Activated naive CD8-positive, alpha-beta T cell treated with anti-CD3 and anti-CD28 coated beads for 36 hours (primary cell): ENCODE measurements at places on chromosomes 1 and 21. TPM values are rescaled to one million over a fixed set of nuclear protein-coding genes. Genes with fewer than 3 reads are reported as not detected.

- no peak for DNase-seq
- H3K4me3 ChIP-seq, result no peak overlapping the region
- H3K27me3 ChIP-seq, result peaks cover 7% of the 10 kb centered on the region
These were observed 73.3 kb upstream of the KLHDC7A start for GRCh38 chr1:18407166-18408045.

NGF gene
- total RNA-seq, result not detected

DNA sequence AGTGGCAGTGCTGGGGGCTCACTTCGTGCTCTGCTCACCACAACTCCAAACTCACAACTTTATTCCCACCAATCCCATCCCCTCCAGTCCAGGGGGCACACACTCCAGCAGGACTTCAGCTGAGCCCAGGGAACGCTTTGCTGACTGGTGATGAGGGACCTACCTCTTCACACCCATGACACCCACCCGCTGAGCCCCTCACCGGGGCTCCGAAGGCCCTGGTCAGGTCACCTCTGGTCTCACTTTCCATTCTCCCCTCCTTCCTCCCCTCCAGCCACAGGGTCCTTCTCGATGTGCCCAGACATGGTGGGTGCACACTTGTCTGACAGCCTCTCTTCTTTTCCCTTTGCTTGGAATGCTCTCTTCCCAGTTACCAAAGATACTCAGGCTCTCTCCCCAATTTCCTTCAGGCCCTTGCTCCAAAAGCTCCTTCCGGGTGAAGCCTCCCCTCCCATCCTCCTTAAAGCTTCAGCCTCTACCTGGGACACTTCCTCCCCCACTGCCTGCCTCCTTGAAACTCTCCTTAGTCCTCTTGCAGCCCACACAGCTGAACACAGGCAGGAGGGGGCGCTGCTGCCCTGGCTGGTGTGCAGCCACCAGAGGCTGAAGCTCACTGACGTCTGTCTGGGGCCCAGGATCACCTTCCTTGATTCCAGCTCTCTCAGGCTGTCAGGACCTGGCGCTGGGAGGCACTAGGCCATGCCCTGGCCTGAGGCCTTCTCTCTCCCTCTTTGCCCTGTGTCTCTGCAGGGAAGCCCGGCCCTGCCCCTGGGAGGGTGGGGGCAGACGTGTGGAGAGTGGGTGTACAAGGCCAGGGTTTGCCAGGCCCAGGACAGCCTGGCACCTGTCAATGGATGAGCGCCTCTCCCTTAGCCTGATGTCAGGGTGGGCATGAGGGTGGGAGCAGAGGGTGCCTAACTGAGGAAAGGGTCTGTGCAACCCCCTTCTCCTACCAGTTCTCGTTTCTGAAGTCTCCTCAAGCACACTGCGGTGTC is 1.6 kb downstream of the KCNE1 start:
- H3K36me3 ChIP-seq, result no peaks in the 10 kb centered on the region
- no peaks in the 10 kb centered on the region for H3K4me1 ChIP-seq
- no peak overlapping the region for H3K27ac ChIP-seq
- DNase-seq, result peak; percentile 60
- H3K4me3 ChIP-seq, result no peak overlapping the region

DNA sequence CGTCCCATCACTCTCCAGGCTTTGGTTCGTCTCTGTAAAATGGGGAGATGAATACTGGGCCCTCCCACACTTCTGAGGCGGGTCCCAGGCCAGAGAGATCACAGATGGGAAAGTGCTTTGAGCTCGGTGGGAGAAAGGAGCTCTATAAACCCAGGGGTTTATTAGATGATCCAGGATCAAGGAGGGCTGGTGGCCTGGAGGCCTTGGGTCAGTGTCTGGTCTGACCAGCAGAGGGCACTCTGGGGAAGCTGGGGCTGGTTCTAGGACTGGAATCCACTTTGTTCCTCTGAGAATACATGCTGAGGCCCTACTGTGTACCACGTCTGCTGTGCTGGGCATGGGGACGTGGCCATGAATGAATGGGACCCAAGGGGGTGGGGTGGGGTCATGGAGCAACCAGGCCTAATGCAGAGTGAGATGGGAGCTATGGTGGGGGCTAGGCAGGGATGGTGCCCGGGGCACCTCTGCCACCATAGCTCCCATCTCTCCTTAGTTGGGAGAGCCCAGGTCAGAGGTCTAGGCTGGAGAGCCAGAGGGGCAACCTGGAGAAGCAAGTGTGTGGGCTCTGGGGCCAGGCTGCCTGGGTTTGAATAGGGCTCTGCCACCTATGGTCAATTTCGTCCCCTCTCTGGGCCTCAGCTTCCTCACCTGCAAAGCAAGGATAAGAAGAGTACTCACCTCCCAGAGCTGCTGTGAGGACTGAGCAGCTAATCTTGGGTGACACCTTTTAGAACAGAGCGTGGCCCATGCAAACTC is 9.0 kb upstream of the FAM131C start:
- no peaks in the 10 kb centered on the region for H3K27me3 ChIP-seq
- H3K27ac ChIP-seq, result no peak overlapping the region
- peaks cover 6% of the 10 kb centered on the region for H3K4me1 ChIP-seq
- H3K36me3 ChIP-seq, result no peaks in the 10 kb centered on the region
- DNase-seq, result peak; percentile 59

GRCh38 chr1:44672254-44672955 is 1.9 kb downstream of the TMEM53 start:
- no peaks in the 10 kb centered on the region for H3K36me3 ChIP-seq
- H3K27ac ChIP-seq, result no peak overlapping the region
- H3K27me3 ChIP-seq, result no peaks in the 10 kb centered on the region
- H3K4me1 ChIP-seq, result peaks cover 19% of the 10 kb centered on the region
- DNase-seq, result no peak

GRCh38 chr21:45032977-45033710 is 41.2 kb upstream of the ADARB1 start:
- DNase-seq, result no peak
- H3K36me3 ChIP-seq, result no peaks in the 10 kb centered on the region
- H3K4me3 ChIP-seq, result no peak overlapping the region
- no peaks in the 10 kb centered on the region for H3K4me1 ChIP-seq
- H3K27me3 ChIP-seq, result peaks cover 8% of the 10 kb centered on the region

IVL gene
- not detected for total RNA-seq

SYT11 gene
- total RNA-seq, result 12.2 TPM

- H3K4me3 ChIP-seq, result no peak overlapping the region
- DNase-seq, result no peak
- H3K27me3 ChIP-seq, result no peaks in the 10 kb centered on the region
- H3K27ac ChIP-seq, result no peak overlapping the region
- H3K36me3 ChIP-seq, result no peaks in the 10 kb centered on the region
These were observed 93.7 kb upstream of the ETS2 start for GRCh38 chr21:38712071-38712470.

DNA sequence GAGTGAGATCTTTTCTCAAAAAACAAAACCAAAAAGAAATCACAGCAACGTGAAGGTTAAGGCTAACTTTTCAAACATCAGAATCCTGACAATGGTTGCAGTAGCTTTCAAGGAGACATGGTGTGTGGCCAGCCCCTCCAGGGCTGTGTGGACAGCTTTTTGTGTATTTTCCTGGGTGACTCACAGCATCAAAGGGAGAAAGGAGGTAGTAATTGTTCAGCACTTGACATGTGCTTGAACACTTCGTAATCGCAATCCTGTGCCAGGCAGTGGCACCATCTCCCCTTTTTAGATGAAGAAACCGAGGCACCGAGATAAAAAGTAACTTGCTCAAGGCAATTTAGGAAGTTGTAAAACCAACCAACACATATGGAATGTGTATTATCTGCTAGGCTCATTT is 10.3 kb downstream of the NBL1 start:
- no peak overlapping the region for H3K27ac ChIP-seq
- peaks cover 14% of the 10 kb centered on the region for H3K4me1 ChIP-seq
- DNase-seq, result no peak
- no peak overlapping the region for H3K4me3 ChIP-seq

- H3K27ac ChIP-seq, result no peak overlapping the region
- H3K27me3 ChIP-seq, result peaks cover 9% of the 10 kb centered on the region
- no peaks in the 10 kb centered on the region for H3K36me3 ChIP-seq
These were observed 146.7 kb downstream of the CSMD2 start for GRCh38 chr1:34018285-34018684.

- H3K27ac ChIP-seq, result no peak overlapping the region
- H3K36me3 ChIP-seq, result no peaks in the 10 kb centered on the region
- H3K4me3 ChIP-seq, result no peak overlapping the region
- H3K27me3 ChIP-seq, result peaks cover 32% of the 10 kb centered on the region
These were observed 108.9 kb downstream of the CRYAA start for GRCh38 chr21:43277481-43278351.
